ENCODE measurements at places on chromosomes 2 and 18.

GRCh38 chr2:63058921-63059792 is 8.5 kb downstream of the OTX1 start:
- no peak for DNase-seq

DNA sequence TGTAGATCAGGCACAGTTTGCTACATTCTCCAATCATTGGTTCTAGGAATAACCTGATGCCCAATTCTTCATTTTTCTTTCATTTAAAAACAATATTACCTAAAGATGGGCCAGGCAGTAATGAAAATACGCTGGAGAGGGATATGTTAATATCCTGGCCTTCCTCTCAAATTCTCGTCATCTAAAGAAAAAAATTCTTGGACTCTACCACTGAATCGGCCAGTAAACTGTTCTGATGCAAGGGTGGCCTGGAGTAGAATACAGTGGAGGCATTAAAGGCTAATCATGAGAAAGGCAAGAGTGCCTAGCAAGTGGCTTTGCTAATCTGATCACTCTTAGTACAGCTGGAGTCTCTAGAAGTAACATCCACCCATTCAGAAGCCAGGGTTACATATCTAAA is 157.7 kb downstream of the ANTXR1 start:
- DNase-seq, result no peak

DNA sequence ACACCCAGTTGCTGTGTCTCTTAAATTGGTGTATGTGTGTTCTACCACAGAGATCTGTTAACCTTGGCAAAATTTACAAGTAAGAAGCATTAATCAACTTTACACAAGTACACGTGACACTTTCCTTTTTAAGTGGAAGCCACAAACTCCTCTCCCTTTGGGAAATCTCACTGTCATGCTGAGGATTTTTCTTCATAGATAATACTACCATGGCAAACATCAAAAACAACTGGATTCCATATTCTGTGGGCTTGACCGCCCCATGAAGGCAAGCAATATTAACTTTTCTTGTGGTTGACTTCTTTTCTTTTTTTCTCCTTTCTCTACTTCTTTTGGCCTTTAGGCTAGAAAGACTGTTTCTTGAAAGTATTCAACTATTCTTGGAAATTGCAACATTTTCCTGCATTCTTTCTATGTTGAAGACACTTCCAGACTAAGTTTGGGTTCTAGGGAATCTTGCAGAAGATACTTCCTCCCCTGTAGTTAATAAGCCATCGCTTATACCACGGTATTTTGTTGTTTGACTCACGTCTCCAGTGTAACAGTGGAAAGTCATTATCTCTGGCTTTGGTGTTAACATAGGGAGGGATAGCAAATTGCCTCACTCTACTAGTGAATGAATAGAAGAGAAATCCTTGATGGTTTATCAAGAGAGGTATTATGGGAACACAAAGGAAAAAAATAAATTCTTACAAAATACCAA is 79.5 kb downstream of the SLC8A1 start:
- DNase-seq, result no peak

GRCh38 chr2:133884739-133885381 is 316.6 kb upstream of the NCKAP5 start:
- no peak for DNase-seq

DNA sequence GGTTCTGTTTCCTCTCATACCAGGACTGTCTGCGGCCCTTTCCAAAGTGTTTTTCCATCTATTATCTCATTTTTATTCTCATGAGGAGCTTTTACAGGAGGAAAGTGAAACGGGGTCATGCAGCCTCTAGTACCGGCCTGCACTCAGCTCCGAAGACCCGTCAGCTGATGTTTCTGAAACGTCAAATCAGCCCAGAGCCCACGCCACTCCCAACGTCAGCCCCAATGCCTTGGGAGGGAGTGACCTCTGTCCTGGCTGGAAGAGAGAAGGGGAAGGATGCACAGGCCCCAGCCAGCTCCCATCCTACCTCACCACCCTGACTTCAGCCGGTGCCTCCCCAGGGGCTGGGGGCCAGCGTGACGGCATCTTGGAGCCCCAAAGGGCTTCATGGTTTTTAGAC is 58.5 kb downstream of the ADCY3 start:
- DNase-seq, result no peak

DNA sequence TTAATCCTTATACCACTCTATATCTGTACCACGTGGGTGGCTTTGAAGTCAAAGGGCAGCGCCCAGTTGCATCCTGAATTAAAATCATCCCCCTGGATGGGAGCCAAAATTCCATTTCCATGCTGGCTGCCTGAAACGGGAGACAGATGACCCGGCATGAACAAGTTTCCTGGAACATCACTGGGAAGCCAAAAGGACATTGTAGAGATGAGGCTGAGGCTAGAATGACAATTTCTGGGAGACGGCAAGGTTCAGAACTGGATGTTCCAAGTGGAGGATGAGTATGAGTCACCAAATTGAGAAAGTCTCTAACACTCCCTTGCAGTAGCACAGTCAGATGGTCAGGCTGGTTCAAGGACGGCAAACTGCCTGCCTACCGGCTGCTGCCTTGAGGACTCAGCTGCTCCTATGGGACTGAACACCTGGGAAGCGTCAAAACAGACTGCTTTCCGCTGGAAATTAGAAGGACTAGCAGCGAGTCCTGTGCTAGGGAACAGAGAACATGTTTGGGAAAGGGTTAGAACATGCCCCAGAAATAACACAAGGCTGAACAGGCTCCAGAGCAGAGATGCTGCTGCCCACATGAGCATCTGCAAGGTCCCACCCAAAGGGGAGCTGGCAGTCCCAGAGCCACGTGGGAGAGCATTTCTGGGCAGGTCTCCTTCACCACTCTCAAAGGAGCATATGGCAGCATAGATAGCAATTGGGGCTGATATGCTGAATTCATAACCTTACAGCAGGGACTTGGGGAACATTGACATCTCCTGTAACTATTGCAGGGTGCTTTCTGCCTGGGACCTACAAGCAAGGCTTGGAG is 32.0 kb downstream of the YPEL5 start:
- no peak for DNase-seq

DNA sequence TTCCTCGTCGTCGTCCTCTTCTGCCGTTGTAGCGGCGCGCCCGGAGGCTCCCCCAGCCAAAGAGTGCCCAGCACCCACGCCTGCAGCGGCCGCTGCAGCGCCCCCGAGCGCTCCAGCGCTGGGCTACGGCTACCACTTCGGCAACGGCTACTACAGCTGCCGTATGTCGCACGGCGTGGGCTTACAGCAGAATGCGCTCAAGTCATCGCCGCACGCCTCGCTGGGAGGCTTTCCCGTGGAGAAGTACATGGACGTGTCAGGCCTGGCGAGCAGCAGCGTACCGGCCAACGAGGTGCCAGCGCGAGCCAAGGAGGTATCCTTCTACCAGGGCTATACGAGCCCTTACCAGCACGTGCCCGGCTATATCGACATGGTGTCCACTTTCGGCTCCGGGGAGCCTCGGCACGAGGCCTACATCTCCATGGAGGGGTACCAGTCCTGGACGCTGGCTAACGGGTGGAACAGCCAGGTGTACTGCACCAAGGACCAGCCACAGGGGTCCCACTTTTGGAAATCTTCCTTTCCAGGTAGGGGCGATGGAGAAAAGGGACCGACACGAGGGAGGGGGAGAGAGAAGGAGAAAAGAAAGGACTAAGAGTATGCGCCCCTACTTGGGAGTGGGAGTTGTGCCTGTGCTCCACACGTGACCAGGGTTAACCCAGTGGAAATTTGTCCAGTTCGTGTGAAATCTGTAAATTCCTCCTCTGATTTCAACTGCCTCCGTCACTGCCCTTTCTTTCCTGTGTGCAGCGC is 800 bp downstream of the HOXD13 start:
- no peak for DNase-seq

DNA sequence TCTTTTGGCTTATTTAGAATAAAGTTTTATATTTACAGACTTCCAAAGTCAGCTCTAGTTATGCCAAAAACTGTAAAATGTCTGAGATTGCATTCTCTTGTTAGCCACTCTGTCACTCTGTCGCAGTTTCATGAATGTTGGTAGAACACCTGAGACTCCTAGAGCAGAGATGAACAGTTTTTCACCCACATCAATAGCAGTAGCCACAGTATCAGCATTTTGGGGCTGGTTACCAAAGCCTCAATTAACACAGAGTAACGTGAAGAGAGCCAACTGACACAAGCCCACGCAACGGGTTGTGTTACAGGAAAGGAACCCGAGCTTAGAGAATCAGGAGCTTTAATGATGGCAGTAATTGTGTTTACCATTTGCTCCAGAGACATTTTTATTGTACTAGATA is 443.0 kb upstream of the SLC39A10 start:
- no peak for DNase-seq
